ENCODE measurements at places on chromosomes 13 and 19.

DNA sequence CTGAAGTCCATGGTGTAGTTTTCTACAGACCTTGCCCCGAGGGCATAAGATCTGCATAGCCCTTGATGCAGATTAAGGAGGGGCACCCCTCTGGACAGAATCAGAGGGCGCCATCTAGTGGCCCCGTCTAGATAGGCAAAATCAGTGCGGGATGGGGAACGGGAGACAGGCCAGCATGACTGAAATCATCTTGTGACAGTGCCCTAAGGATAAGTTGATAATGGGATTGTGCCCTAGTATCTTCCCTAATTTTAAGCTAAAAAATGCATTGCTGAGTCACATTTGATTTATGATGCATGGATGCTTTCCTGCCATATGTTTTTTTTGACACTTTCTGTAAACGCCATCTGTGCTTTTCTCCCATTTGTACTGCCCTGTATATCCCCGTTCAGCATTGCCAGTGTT lies 19.0 kb upstream of the GPI start:
- DNase-seq = peak; percentile 69

GRCh38 chr19:35347171-35347929 lies at the start of gene FFAR1:
TSS of gene FFAR1 (plus strand) at chr19:35347902. CDS start at chr19:35351552, 3,650 bp downstream.
- peak; percentile 50 for DNase-seq

DNA sequence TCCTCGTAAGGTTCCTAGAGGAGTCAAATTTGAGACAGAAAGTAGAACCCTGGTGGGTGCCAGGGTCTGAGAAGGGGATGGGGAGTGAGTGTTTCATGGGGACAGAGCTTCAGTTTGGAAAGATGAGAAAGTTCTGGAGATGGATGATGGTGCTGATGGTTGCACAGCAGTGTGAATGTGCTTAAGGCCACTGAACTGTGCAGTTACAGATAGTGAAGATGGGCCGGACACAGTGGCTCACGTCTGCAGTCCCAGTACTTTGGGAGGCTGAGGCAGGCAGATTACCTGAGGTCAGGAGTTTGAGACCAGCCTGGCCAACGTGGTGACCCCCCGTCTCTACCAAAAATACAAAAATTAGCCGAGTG lies 917 bp downstream of the SPC24 start:
- DNase-seq = no peak

DNA sequence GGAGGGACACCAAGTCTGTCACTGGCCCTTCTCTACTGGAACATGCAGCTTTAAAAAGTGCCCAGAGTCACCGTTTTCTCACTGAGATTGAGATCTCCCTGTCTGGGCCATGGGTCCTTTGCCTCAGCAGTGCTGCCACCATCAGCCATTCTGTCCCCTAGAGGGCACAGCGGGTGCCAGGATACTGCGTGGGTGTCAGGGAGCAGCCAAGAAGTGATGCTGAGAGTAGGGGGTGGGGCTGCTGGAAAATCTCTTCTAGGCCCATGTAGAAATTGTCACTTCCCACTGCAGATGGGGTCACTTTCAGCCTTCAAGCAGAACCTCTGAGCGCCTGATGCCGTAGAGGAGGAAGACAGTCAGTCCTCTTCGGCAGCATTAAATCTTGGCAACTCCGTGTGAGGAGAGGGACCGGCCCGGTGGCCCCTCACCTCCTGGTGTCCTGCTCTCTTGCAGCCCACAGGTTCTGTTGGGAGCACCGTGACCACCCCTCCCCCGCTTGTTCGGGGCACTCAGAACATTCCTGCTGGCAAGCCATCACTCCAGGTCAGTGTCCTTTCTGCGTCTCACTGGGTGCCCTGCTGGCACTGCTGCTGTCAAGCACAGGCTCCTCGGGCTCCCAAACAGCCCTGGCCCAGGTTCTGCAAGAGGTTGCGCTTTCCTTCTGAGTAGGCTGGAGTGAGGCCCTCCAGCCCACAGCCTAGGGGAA lies 21.4 kb downstream of the TSSK6 start:
- no peak for DNase-seq

DNA sequence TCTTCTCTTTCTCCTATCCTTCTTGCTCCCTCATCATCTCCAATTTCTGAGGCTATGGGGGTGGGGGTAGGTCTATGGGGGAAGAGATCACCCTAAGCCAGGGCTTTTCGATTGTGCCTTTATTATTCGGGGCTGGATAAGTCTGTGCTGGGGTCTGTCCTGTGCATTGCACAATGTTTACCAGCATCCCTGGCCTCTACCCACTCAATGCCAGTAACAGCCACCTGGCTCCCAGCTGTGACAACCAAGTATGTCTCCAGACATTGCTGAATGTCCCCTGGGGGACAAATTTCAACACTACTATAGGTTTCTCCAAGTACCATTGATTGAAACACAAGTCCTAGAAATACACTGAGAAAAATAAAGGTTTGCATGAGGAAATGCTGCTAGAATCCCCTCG lies 13.2 kb downstream of the CBY2 start:
- no peak for DNase-seq

DNA sequence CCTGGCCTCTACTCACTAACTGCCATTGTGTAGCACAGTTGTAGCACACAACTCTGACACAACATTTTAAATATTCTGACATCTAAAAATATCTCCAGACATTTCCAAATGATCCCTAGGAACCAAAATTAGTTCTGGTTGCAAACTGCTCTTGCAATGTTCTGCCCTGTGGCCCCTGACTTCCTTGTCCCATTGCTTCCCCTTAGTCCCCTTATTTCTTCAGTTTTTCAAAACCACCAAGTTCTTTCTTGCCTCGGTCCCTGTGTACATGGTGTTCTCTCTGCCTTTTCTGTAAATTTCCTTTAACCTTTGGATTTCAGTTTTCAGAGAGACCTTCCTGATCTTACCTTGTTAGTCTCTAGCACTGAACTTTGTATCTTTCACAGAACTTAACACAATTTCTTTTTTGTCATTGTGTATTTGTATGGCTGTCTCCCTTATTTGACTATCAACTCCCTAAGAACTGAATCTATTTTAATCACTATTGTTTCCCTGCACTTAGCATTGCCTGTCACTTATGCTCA lies 87.6 kb upstream of the MLNR start:
- no peak for DNase-seq

DNA sequence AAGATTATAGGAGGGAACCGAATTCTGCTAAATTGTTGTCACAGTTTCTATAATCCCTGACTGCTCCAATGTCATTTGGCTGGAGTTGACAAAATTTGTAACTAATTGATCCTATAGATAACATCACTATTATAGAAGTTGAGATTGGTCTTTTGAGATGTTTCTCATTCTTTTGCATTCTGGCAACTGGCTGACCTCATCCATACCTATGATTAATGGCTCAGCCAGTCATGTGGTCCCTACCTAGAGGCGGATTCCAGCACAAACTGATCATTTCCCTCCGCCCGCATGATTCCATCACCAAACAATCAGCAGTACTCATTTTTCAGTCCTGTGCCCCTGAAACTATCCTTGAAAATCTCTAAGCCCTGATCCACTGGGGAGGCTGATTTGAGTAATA lies 4.2 kb downstream of the PSG2 start:
- DNase-seq = no peak

Measured in CD4-positive, alpha-beta T cell (primary cell).